Stimulated activated CD4-positive, alpha-beta T cell treated with anti-CD3 and anti-CD28 coated beads, Interleukin-1b, Interleukin-23, amount 100 ng/mL, for 4 hours (primary cell): ENCODE measurements at places on chromosomes 2 and 18.

DNA sequence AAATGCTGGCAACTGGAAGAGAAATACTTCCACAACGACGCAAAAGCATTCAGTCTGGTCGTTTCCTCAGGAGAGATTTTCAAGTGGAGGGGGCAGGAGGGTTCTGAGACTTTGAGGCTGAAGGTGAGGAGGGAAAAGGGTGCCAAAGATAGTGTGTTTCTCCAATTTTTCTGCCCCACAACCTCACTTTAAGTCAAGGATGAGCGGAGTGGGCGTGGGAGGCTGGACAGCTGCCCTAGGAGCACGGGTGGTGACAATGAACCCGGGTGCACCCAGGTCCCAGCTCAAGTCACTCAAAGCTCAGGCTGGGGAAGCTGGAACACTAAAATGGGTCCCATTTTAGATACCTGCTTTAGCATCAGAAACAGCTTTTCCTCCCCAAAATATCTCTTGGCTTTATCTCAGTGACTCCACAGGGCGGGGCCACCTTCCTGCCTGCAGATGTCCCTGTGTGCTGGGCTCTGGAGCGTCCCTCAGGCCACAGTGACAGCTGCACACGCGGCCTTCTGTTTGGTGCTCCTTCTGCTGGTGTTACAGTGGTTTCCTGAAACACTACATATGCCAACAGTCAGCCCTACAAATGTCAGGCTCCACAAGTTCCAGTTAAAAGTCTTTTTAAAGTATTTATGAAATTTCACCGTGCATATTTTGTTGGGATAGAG, 1.4 kb upstream of the MBP start:
- DNase-seq: no peak

DNA sequence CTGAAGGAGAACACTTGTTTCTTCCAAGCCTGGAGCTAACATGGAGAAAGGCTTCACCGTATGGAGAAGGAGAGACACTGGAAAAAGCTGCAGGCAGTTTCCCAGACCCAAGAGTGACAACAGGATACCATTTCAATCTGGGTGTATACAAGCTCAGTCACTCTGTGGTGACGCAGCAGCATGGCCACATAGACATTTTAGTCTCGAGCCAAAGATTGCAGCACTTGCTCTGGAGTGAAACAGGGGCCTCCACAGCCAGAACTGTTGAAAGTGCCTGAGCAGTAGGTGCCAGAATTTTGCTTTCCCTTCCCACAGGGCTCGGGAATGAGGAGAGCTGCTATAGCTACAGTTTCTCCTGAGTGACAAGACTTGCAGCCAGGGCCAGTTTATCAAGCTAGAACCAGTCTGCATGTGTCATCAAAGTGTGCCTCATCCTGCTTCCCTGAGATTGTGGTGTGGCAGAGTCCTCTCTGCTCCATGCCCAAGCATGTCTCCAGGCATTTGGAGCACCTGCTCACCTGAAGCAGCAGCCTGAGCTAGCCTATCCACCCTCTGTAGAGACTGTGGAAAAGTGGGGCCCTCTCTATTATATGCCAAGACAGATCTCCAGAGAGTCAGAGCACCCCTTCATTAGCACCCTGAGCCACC, 234.6 kb upstream of the CDH19 start:
- DNase-seq: no peak

- no peak for DNase-seq
Measured at GRCh38 chr2:221370857-221371211, 201.3 kb downstream of the EPHA4 start.

DNA sequence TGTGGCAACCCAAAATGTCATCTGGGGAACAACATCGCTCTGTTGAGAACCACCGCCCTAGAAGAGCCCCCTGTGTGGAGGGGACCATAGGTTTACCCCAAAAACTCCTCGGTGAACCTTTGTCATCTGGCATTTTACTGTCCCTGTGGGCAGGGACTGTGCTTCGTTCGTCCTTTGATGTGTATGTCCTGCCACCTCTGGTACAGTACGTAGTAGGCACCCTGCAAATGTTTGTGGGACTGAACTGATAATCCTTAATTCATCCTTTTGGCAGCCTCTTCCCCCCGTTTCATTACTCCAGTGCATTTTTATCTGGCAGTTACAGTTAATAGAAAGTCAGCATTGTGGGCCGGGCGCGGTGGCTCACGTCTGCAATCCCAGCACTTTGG, 728 bp downstream of the NAPG start:
- DNase-seq: no peak

- DNase-seq: no peak
Measured at GRCh38 chr2:193549661-193550060, 1354.9 kb upstream of the TMEFF2 start.

DNA sequence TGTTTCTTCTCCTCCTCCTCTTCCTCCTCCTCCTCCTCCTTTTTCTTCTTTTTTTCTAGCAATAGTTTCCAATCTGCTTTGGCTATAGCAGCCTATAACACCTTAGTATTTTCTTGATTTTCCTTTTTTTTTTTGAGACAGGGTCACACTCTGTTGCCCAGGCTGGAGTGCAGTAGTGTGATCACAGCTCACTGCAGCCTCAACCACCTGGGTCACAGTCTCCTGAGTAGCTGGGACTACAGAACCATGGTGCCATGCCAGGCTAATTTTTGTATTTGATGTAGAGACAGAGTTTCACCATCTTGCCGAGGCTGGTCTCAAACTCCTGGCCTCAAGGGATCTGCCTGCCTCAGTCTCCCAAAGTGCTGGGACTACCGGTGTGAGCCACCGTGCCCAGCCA, 10.7 kb upstream of the THNSL2 start:
- DNase-seq: no peak

- DNase-seq: no peak
Measured at GRCh38 chr2:81396417-81397019, 1092.0 kb upstream of the LRRTM1 start.

GRCh38 chr2:40105593-40105992, 326.5 kb upstream of the THUMPD2 start:
- DNase-seq: no peak

- no peak for DNase-seq
Measured at GRCh38 chr2:137912371-137912770, 51.9 kb upstream of the HNMT start.

- no peak for DNase-seq
Measured at GRCh38 chr2:50582164-50582563, 449.8 kb downstream of the NRXN1 start.

DNA sequence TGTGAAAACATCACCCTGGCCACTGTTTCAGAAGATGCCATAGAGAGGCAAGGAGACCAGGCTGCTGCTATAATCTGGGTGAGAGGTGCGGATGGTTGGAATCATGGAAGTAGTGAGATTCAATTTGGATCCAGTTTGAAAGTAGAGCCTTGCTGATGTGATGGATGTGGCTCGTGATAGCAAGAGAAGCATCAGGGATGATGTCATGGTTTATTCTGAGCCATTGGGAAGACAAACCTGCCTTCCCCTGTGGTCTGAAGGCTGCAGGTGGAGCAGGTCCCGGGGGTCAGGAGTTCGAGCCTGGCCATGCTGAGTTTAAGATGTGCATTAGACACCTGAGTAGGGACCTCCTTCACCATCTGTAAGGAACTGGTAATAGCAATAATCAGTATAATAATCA, 49.6 kb upstream of the CHMP1B start:
- no peak for DNase-seq

DNA sequence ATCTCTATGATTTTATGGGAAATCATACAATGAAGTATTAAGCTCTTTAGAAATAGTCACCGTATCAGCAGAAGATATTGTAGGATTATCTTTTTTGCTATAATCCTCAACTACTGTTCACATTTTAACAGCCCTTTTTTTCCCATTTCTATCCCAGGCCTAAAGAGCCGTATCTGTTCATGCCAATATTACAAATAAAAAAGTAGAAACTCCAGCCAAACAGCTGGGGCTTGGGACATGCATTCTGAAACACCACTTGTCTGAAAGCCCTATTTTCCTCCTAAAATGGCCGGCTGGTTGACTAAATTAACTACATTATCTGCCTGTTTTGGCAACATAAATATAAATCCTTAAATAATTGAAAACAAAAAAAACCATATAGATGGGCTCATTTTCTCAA, 477.8 kb downstream of the CDH2 start:
- DNase-seq: no peak

GRCh38 chr2:145159676-145160075, 639.8 kb upstream of the ZEB2 start:
- DNase-seq: no peak

DNA sequence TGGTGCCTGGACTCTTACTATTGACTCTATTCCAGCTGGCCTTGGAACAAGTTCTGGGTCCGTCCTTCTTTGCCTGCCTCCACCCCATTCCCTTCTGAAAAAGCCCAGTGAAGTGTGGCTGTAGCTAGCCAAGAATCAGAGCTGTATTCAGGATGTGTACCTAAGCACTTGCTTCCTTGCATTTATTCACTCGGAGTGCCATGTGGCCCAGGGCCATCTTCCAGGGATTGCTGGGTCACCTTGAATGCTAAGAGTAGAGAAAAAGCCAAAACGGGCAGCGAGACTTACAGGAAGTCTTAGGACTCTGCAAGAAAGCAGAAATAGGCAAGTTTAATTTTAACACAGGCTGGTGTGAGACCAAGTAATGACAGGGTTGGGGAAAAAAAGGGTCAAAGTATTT, 4.1 kb downstream of the ITGA6 start:
- no peak for DNase-seq

GRCh38 chr2:16302431-16303272, 362.3 kb downstream of the MYCN start:
- no peak for DNase-seq

DNA sequence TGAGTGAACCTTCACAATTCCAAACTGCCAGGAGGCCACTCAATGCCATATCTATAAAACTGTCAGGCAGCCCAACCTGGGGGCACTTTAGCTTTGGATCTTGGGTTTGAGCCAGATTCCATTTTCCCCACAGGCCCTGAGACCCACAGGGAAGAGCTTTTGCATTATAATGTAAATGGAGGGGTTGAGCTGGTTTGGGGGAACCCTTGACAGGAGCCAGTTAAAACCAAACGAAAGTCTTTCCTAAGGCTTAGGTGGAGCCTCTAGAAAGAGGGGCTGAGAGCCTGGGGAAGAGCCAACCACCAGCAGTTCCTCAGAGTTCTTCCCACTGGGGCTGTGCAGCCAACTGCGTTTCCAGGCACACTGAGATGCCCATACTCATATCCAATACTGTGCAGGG, 42.7 kb downstream of the BCL11A start:
- DNase-seq: no peak

DNA sequence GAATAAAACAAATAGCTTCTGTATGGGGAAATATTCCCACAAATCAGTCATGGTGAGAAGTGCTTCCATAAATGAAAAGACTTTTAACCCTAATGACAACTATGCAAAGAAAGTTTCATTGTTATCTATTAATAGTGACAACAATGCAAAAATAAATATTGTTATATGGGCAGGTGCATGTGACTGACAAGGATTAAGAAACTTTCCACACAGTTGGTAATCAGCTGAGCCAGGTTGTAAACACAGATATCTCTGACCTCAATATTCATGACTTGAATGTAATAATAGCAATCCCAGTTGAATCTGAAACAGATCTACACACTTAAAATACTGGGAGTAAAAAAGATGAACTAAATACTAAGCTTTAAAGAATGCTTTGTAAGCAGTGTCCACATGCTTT, 517.0 kb upstream of the SOX11 start:
- no peak for DNase-seq

DNA sequence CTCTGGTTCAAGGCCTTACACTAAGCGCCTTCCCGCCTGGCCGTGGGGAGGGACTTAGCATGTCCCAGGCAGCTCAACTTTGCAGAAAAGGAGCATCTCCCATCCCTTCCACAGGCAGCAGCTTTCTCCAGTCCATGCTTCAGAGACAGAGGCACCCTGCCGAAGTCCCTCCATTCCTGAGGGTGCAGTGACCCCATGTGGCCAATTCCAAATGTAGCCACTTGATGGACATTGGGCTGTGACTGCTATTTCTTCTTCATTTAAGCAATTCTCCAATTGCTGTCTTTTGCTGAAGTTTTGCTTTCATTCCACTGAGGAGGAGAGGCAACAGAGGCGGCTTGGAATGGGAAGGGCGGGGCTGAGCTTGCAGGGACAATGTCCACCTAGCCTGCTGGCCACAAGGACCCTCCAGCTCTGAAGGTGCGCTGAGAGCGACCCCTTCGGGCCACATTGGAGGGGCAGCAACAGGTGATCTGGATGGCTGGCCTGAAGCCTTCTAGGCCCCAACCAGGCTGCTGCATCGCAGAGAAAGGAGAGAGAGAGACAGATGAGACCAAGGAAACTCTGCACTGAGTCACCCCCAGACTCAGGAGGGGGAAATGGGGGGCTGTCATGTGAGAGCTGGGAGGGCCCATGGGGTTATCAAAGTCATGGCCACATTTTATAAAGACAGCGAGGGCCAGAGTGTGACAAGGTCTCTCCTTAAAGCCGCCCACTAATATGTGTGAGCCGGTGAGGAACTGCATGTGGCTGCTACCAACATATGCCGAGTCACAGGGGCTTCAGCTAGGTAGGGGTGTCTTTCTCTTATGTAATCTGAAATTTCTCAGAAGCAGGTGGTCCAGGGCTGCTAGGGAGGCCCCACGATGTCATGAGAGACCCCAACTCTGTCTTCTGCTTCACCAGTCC, 61.3 kb downstream of the LONRF2 start:
- no peak for DNase-seq

DNA sequence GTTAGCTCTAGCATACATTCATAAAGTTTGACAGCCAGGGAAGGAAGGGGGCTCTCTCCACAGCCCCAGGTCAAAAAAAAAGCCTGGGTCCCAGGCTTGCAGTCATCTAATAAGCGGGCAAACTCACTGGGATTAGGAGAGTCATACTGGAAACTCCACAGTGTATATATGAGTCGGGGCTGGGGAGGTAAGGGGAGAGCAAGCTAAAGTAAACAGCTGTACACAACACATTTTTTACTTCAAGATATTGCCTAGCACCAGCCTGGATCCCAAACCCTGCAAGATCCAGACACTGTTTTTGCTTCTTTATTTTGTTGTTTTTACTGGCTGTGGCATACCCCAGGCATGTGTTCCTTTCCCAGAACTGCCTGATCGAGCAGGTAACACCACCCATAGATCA, 291.3 kb upstream of the TANK start:
- DNase-seq: no peak

GRCh38 chr2:134372141-134372540, 118.3 kb downstream of the MGAT5 start:
- no peak for DNase-seq

DNA sequence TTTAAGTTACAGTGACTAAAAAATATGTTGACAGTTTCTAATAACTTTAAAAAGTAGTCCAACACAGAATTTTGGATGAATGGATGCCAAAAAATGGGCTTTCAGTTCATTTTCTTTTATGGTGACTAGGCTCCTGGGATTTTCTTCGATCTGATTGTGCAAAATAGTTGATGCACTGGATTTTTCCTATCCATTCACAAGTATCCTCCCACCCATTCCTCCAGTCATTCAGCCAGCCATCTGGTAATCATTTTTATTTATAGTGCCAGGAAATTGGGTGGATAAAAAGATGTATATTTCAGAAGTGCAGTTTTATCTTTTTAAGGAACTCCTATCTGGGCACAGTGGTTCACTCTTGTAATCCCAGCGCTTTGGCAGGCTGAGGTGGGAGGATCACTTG, 175.1 kb downstream of the PTPRM start:
- DNase-seq: no peak

DNA sequence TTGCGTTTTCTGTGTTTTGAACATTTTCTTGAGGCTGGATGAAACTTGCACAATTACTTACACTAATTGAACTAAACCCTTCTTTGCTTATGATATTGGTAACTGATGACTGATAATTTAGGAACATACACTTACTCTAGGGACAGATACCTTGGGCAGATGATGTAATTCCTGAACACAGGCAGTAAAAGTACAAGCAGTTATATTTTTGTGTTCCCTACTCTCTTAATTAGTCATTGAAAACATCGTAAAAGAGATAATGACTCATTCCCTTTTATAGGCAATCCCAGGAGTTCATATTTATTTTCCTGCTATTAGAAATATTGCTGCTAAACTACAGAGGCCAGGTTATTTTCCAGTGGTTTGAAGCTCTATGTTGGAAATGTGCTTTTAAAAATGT, 46.4 kb downstream of the CCDC85A start:
- no peak for DNase-seq
